ENCODE measurements at places on chromosomes 11 and 22. TPM values are rescaled to one million over a fixed set of nuclear protein-coding genes. Genes with fewer than 3 reads are reported as not detected.

- H3K4me3 ChIP-seq = no peak overlapping the region
- DNase-seq = no peak
- peaks cover 1% of the 10 kb centered on the region for H3K4me1 ChIP-seq
- H3K36me3 ChIP-seq = no peaks in the 10 kb centered on the region
- H3K27ac ChIP-seq = no peak overlapping the region
Observed at GRCh38 chr22:16717699-16718558, 107.3 kb downstream of the XKR3 start.

- H3K4me1 ChIP-seq = peaks cover 18% of the 10 kb centered on the region
- no peak overlapping the region for H3K27ac ChIP-seq
Observed at GRCh38 chr11:77386178-77386577, 84.7 kb upstream of the GDPD4 start.

Gene DDT
- 133 TPM for total RNA-seq

Gene MOGAT2
- not detected for total RNA-seq

Data from activated naive CD8-positive, alpha-beta T cell treated with anti-CD3 and anti-CD28 coated beads, Interleukin-2, amount 10 ng/mL, durations not matched to agents 7 days and 5 days (primary cell).